Coronary artery (tissue), 2 donors: ENCODE measurements at places on chromosomes 16 and 17.

- DNase-seq = no peak
These were observed 7.5 kb upstream of the SLC35B1 start for GRCh38 chr17:49715216-49715615.

- no peak for DNase-seq
These were observed 45.2 kb downstream of the ANKRD11 start for GRCh38 chr16:89445166-89445565.

DNA sequence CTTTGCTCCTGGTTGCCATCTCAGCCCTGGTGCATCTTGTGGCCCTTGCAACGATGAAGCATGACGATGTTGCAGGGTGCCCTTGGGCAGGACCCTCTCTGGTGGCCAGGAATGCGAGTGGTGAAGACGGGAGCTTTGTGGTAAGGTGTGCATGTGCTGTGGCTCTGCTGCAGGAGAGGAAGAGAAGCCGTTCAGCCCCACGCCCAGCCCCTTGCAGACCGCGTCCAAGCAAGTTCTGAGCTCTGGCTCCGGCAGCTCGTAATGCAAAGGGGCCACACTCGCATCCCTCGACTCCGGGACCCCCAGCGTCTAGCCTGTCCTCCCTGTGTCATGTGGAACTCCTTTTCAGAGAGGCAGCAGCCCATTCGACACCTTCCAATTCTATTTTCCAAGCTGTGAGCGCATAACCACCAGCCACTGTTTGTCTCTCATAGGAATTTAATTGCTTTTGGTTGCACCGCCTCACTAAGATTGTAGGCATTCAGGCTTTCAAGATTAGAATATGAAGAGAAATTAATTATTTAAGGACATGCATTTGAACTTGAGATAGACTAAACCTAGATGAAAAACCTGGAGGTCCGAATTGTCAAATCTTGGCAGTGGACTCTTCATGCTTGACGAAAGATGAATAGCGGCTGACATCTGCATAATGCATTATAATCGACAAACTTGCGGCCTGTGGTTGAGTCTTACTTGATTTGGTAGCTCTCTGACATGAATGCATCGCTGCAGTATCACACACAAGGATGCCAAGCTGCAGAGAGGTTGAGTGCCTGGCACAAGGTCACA lies 21.1 kb upstream of the KCNG4 start:
- DNase-seq = no peak

GRCh38 chr16:86932130-86932982 lies 354.0 kb downstream of the FOXL1 start:
- no peak for DNase-seq

DNA sequence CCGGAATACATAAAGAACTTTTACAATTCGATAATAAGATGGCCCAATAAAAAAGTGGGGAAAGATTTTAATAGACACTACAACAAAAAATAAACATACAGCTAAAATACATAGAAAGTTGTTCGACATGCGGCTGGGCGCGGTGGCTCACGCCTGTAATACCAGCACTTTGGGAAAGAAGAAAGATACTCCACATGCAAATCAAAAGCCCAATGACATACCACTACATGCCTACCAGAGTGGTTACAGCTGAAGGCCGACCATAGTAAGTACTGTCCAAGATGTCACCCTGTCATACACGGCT lies 9.3 kb downstream of the PRCD start:
- DNase-seq = no peak

DNA sequence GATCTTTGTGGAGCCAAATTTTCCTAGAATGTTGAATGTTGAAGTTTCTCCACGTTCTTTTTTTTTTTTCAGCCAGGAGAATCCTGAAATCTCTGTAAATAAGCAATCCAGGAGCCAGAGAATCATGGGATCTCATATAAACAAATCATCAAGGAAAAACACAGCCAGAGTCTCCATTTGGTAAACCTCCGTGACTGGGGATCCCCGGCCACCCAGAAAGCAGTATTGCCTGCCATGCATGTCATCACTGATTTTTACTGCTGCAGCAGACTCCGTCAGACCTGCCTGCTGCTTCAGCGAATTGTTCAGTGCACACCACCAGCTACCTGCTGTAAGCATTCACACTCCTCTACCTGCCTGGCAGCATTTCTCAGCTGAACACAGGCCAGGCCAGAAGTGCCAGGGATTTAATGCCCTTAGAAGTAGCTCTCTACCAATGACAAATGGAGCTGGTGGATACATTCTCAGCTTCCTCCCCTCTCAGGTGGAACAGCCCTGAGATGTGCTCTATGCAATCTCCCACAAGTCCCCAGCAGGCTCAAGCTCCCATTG lies 158.6 kb downstream of the CYLD start:
- no peak for DNase-seq

- no peak for DNase-seq
These were observed 20.6 kb upstream of the PIK3R6 start for GRCh38 chr17:8887834-8888703.

DNA sequence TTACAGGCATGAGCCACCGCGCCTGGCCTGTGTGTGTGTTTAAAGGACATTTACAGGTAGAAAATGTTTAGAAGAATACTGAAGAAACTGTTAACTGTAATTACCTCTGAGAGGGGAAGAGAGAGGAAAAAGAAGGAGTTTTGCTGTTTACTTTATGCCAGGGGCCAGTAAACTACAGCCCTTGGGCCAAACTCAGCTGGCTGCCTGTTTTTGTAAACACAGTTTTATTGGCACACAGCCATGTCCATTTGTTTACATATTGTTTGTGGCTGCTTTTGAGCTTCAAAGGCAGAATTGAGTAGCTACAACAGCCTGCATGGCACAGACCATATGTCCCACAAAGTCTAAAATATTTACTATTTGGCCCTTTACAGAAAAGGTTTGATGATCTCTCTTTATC lies 76.4 kb downstream of the GPR139 start:
- no peak for DNase-seq

GRCh38 chr16:63323722-63324705 lies 1287.8 kb upstream of the CDH8 start:
- DNase-seq = no peak

DNA sequence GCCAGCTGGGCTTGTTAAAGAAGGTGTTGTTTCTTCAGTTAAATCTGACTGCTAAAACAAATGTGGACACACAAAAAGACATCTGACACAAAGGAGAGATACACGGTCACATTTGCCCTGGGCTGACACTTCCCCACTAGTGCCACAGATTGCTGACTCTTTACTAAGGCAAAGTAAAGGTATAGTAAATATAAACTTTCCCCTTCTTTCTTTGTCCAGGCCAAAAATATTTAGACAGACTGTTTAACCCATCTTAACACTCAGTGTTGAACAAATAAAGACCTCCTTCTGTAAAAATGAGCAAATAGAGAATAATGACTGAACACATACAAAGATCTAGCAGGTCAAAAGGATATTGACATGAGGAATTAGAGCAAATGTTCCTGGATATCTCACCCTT lies 58.4 kb downstream of the SCNN1G start:
- no peak for DNase-seq

GRCh38 chr16:57734308-57734924 lies 1.2 kb upstream of the KATNB1 start:
- DNase-seq = no peak

- no peak for DNase-seq
These were observed 55.2 kb downstream of the ARSG start for GRCh38 chr17:68346448-68346847.

GRCh38 chr17:58985367-58985766 lies 121.3 kb downstream of the TRIM37 start:
- DNase-seq = no peak
